ENCODE measurements at places on chromosomes 7 and 10.
A peak's percentile ranks its signal among the peaks of the same experiment; 100 is the strongest.

GRCh38 chr10:71725998-71726579 lies 6.5 kb upstream of the C10orf105 start:
- no peak for DNase-seq

DNA sequence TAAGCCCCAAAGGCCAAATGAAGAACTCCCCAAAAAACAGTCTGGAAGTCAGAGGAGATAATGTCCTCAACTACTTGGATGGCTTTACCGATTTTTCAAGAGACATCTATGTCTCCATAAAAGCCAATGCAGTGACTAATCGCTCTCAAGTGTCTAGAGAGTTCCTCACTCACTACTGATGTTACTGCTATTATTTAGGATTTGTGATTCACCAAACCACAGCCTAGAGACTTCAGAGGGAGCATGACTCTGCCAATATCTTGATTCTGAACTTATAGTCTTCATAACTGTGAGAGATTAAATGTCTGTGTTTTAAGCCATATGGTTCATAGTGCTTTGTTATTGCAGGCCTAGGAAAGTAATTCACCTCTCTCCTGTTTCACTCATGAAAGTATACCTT lies 160.2 kb downstream of the IPMK start:
- DNase-seq, result no peak

DNA sequence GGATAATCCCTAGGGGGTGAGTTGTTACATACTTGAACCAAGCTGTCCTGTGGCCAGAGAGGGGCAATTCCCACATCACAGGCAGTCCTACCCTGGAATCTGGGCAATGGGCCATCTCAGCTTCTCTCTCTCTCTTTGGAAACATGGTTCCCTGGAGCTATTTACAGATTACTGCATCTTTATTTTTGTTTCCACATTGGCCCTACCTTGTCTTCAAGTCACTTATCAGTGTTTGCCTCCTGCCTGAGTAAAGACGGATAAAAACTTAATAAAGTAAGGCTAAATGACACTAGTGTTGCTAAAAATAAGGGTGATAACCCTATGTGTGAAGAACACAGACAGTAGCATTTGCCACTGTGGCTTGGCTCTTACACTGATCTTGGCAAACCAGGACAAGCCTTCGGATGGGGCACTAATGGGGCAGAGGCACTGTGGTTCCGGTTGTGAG lies 228.2 kb downstream of the GFRA1 start:
- no peak for DNase-seq

GRCh38 chr10:5404208-5405041 lies at the start of gene TUBAL3:
Gene TUBAL3, minus strand, starts transcription at chr10:5404828. Its CDS starts 36 bp downstream, at chr10:5404792.
- DNase-seq, result no peak

- no peak for DNase-seq
Measured at GRCh38 chr10:81096558-81096957, 558.9 kb downstream of the SH2D4B start.

DNA sequence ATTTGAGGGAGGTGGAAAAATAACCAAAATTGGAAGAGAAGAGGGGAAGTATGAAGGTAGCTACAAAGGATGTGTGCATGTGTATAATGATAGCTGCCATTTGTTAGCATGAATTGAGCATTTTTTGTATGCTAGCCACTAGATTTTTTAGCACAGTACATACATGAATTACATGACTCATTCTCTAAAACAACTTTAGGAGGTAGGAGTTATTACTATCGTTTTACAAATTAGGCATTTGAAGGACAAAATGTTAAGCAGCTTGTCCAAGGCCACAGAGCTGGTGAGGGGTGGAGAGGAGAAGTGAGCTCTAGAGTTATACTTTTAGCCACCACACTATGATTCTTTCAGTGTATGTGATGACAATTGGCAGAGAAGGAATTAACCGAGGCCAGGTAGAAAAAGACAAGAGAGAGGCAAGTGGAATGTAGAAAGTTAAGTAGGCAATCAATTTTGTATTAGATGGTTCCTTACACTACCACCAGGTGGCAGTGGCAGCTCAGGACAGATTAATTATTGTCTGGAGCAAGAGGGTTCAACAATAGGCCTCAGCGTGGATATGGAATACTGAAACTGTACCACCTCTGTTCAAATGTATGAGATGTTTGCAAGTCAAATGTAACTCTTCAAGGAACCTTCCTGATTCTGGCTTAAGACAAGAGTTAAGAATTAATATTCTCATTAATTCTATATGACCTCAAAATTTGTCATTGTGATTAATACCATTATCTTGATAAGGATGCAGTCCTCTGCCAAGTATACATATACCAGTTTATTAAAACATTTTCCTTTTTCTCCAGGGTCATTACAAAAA lies 128.0 kb downstream of the MBL2 start:
- DNase-seq, result no peak

DNA sequence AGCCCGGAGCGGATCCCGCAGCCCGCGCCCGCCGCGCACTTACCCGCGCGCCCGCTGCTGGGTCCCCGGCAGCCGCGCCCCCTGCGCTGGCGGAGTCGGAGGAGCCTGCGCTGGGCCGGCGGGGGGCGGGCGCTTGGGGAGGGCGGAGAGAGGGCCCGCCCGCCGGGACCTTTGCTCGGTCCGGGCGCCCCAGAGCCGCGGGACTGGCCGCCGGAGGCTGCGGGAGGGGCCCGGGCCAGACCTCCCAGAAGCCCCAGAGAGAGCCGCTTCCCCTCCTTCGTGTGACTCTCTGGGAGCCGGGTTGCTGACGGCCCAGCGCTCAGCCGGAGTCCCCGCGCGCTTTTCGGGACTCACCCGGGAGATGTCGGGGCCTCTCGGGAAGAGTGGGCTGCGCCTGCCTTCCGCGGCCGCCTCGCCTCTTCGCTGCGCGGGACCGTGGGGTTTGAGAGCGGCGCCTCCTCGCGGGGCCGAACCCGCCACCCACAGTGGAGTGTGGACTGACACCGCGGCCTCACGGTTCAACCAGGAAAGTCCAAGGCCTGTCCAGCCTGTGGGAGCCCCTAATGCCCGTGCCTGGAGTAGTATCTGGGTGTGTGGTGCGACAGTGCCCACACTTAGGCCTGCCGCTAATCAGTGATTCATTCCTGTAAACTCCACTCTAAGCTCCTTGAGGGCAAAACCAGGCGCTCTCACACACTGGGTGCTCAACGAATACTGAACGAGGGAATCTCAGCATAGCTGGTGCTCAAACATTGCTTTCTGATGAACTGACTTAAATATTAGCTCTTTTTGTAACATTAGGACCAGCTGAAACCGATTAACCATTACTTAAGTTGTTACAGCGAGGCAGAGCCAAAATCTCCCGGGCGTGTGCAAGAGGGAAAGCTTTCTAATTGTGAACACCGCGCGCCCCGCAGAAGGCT lies at the start of gene GSDME:
Gene GSDME (minus strand): TSS at position 112 of the 923 bp plus-strand sequence. CDS start 7,690 bp downstream, outside the sequence.
- DNase-seq, result peak; percentile 62

- DNase-seq, result no peak
Measured at GRCh38 chr7:120394595-120394994, 121.6 kb downstream of the KCND2 start.

DNA sequence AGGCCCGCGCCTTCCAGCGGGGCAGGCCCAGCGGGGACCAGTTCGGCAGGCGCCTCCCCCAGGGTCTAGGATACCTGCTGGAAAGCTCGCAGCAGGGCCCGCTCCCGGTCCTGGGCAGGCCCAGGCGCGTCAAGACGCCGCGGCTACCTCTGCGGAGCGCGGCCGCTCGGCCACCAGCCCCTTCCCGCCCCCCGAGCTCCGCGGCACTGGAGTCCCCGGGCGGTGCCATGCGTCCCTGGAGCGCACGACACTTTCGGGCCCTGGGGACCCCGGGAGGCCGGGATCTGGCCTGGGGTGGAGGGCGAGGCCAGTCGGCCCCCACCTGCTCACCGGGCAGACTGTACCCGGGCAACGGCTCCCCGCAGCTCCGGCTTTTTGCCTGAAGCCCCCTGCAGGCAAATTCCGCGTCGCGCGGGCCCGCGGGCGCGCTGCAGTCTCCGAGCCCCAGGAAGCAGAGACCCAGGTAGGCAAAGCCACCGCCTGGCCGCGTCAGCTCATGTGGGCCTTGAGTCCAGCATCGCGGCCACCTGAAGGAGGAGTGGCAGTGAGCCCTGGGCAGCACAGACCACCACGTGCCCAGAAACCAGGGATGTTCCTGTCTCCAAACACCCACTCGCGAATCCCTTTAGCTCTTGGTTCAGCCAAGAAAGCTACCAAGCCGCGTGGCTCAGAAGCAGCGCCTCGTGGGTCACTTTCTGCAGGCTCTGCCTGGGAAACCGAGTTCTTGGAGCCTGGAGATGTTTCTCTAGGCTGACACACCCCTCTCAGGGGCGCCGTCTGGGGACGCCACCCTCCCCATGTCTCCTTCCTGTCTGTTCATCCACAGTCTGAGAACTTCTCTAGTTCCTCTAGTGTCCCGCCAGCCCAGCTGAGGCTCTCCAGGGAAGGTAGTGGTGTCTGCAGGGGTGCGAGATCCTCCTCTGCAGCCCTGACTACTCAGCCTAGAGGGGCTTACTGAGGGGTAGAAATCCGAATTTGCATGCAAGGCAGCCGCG lies 46.1 kb upstream of the APBB1IP start:
- no peak for DNase-seq

DNA sequence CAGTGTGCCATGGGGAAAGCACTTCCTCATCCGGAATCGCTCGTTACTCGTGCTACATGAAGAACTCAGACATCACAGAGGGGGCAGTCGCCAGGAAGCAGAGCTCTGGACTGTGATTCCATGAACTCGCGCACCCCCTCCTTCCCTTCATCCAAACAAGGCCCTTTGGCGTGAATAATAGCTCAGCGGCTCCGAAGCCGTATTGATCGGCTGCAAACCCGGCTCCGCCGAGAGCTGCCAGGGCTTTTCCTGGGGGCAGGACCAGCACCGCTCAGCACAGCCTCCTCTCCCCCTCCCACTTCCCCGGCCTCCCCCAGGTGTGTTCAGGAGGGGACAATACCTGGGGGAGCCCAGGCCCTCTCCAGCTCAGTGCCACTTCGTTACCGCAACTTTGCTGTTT lies 129.0 kb upstream of the TCF7L2 start:
- no peak for DNase-seq

- DNase-seq, result no peak
Measured at GRCh38 chr10:88408096-88408495, 175.0 kb downstream of the RNLS start.

All from occipital lobe (tissue), 3 donors.